Body of pancreas (tissue), 4 donors: ENCODE measurements at places on chromosomes 6 and 20.

DNA sequence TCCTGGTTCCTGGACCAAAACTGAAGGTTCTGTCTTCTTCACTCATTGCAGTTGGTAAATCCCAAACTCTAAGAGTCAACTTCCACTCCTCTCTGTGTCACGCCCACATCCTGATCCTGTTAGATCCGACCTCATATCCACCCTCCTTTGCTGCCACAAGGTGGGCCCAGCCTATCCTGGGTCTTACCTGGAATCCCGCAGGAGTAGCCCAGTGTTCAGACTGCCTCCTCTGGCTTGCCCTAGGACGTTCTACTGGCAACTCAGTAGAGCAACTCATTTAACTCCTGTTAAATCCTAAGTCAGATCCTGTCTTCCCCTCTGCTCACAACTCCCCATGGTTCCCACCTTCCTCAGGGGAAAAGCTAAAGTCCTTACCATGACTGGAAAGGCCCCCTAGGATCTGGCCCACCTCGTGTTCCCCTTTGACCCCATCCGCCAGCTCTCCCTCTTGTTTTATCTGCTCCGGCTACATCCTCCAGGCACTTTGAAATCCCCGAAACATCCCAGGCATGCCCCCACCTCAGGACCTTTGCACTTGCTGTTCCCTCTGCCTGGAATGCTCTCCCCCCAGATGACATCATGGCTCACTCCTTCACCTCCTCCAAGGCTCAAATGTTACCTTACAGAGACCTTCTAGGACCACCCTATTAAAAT lies 43.9 kb downstream of the TFEB start:
- no peaks in the 10 kb centered on the region for H3K36me3 ChIP-seq
- H3K27ac ChIP-seq, result no peak overlapping the region
- H3K4me1 ChIP-seq, result no peaks in the 10 kb centered on the region
- H3K4me3 ChIP-seq, result no peak overlapping the region
- no peak for DNase-seq

DNA sequence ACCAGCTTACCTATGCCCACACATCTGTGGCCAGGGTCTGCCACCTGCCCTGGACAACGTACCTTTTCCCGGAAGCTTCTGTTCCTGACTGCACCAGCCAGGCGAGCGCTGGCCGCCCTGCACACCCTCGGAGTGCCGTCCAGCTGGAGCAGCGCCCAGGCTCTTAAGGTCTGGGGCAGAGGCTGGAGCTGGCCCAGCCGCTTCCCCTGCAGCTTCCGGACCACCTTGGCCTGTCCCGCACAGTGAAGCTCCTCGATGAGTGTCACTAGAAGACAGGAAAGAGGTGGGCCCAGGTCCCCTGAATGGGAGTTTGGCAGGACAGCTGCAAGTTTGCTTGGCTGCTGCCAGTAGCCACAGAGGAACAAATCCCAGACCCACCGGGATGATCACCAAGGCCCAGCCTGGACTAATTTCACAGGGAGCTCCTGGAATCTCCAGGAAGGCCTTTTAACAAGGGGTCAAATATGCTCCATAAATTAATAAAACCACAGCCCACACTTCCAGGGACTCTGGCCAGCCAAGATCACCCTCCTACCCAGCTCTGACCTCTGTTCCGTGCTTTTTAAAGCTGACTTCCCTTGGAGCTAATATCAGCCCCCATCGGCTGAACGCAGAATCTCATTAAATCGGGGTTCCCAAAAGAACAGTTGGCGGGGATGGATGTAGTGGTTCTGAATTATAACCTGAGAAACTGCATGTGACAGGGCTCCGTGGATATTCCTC lies 82.3 kb downstream of the PTPN1 start:
- H3K4me1 ChIP-seq, result peaks cover 13% of the 10 kb centered on the region
- peak; percentile 74 for DNase-seq
- no peak overlapping the region for H3K4me3 ChIP-seq

- H3K36me3 ChIP-seq, result no peaks in the 10 kb centered on the region
- H3K27ac ChIP-seq, result peak overlapping the region; percentile 31
- peaks cover 7% of the 10 kb centered on the region for H3K4me1 ChIP-seq
- no peaks in the 10 kb centered on the region for H3K27me3 ChIP-seq
- H3K4me3 ChIP-seq, result no peak overlapping the region
- DNase-seq, result peak; percentile 67
Measured at GRCh38 chr20:53839423-53840176, 230.8 kb downstream of the BCAS1 start.

DNA sequence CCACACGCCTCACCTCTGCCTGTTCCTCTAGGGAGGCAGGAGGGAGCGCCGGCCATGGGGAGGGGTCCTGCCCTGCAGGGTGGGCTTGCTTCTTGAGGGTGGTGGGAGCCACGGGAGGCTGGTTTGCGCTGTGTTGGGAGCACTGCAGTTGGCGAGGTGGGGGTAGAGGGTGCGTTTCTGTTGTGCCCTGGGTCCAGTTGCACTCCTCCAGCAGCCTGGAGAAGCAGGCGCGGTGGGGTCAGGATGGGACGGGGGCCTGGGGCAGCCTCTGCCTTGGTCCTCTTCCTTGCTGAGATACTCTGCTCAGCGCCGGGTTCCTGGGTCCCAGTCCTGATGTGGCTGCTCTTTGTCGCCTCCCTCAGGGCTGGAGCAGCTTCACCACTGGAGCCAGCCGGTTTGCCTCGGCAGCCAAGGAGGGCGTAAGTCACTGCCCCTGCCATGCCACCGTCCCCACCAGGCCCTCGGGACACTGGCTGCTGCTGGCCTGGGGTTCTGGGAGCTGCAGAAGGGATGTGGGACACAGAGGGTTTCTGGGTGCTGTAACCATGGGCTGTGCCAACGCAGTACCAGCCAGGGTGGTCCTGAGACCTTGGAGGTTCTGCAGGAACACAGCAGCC lies 8.4 kb downstream of the ARFGAP1 start:
- no peak overlapping the region for H3K4me3 ChIP-seq
- no peak overlapping the region for H3K27ac ChIP-seq
- H3K36me3 ChIP-seq, result peaks cover 33% of the 10 kb centered on the region
- no peaks in the 10 kb centered on the region for H3K4me1 ChIP-seq
- no peak for DNase-seq

DNA sequence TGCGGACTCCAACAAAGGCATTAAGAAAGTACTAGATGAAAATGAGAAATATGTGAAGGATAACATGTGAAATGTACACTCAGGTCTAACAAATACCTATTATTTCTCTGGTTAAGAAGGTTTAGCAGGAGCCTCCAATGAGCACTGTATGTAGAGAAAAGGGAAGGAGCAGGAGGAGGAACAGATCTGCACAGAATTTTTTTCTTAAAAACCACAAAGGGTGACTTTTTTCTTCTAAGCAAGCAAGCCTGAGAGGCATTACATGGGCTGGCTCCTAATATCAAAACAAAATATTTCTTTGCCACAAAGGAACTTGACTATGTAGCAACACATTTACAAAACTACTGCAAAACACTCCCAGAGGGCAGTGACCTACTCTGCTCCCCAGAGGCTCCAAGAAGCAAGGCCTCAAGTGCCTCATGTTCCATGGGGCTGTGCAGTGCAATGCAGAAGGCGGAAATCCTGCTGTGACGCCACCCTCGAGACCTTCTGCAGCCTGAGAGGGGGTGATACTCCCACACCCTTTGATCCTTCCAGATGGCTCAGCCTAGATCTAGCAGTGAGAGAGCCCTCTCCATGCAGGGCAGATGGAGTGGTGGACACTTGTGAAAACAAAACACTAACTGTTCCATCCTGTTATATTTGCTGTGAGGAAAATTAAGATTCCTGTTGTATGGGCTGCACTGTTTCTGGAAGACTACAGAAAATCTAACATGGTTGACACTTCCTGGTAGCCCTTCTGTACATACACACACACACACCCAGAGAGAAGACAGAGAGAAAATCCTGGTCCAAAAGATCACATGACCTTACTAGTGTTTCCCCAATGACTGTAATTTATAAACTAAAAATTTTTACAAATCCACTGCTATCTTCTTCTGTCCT lies 36.0 kb upstream of the SMIM29 start:
- DNase-seq, result peak; percentile 25
- no peaks in the 10 kb centered on the region for H3K27me3 ChIP-seq
- H3K27ac ChIP-seq, result peak overlapping the region; percentile 49
- H3K4me3 ChIP-seq, result no peak overlapping the region
- H3K4me1 ChIP-seq, result no peaks in the 10 kb centered on the region
- H3K36me3 ChIP-seq, result no peaks in the 10 kb centered on the region

GRCh38 chr6:48825501-48826151 lies 637.4 kb downstream of the MMUT start:
- no peak for DNase-seq
- H3K4me3 ChIP-seq, result no peak overlapping the region
- H3K4me1 ChIP-seq, result no peaks in the 10 kb centered on the region

- no peaks in the 10 kb centered on the region for H3K27me3 ChIP-seq
- peak overlapping the region; percentile 90 for H3K27ac ChIP-seq
- no peaks in the 10 kb centered on the region for H3K36me3 ChIP-seq
- no peak overlapping the region for H3K4me3 ChIP-seq
- no peak for DNase-seq
- peaks cover 25% of the 10 kb centered on the region for H3K4me1 ChIP-seq
Measured at GRCh38 chr6:96898241-96898851, 655 bp upstream of the NDUFAF4 start.

- no peaks in the 10 kb centered on the region for H3K27me3 ChIP-seq
- no peaks in the 10 kb centered on the region for H3K36me3 ChIP-seq
- DNase-seq, result no peak
- H3K4me3 ChIP-seq, result no peak overlapping the region
- no peaks in the 10 kb centered on the region for H3K4me1 ChIP-seq
Measured at GRCh38 chr20:16641511-16642023, 68.3 kb upstream of the KIF16B start.

DNA sequence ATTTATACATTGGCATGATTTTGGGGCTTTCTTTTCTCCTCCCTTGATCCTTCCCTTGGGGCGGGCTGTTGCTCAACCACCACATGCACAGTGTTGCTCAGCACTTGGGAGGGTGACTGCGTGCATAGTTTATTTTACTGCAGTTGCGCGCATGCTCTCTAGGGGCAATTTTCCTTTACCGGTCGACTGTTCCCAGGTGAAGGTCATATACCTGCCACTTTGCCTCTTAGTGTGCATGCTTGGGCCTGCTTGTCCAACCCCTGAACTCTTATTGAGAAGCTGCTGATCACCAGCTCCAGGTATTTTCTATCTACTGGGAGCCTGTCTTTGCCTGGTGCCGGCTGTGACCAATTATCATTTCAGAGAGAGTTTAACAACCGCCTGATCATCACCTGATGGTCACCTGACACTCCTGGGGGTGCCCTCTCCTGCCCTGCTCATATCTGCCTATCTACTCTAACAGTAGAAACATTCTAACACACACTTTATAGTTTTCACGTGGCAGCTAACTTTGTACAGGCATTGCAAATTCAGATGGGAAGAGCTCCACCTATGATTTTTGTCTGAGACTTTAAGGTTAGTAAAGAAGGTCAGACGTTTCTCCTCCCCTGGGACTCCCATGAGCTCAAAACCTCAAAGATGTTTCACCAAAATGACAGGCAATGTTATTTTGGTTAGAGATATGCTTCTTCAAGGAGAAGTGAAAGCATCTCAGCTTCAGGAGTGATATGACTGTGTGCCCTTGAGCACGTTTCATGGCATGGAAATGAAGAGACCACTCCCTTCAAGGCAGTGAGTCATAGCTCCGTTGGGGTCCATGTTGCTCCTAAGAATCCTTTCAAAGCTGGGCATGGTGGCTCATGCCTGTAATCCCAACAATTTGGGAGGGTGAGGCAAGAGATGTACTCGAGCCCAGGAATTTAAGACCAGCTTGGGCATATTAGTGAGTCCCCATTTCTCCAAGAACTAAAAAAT lies 227.5 kb upstream of the MYLIP start:
- no peak overlapping the region for H3K4me3 ChIP-seq
- no peaks in the 10 kb centered on the region for H3K36me3 ChIP-seq
- no peak overlapping the region for H3K27ac ChIP-seq
- no peaks in the 10 kb centered on the region for H3K27me3 ChIP-seq

DNA sequence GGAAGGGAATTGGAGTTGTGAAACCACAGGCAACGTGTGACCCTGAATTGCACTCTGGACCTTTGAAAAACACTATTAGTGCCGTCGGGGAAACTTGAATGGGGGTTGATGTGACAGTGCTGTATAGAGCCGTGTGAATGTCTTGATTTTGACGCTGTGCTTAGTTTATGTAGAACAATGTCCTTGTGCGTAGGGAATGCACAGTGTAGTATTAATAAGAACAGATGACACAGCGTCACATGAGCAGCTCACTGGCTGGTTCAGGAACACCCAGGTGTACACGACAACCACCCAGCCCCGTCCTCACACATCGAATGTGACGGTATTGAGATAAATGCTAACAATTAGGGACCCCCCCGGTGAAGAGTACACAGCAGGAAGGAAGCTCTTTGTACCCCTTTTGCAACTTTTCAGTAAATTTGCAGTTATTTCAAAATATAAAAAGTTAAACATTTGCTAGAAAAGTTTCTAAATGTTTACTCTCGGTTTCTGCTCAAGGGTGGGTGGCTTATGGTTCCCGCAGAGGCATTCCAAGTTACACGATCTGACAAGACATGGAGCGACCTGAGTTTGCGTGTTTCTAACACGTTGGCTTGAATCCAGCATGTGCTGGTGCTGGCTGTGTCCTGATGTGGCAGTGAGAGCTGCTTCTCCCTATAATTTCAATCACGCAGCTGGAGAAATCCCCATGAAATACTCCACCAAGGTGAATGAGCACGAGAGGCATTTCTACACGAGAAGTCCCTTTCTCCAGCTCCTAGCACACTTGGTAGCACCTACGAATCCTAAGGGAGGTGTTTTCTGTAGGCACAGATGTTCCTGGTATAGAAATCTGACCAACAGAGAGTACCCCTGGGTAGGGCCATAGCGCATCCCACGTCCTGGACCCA lies 208.0 kb upstream of the EXOC2 start:
- H3K27ac ChIP-seq, result peak overlapping the region; percentile 91
- no peak overlapping the region for H3K4me3 ChIP-seq
- no peaks in the 10 kb centered on the region for H3K27me3 ChIP-seq
- no peaks in the 10 kb centered on the region for H3K36me3 ChIP-seq
- peak; percentile 77 for DNase-seq
- H3K4me1 ChIP-seq, result peaks cover 23% of the 10 kb centered on the region

DNA sequence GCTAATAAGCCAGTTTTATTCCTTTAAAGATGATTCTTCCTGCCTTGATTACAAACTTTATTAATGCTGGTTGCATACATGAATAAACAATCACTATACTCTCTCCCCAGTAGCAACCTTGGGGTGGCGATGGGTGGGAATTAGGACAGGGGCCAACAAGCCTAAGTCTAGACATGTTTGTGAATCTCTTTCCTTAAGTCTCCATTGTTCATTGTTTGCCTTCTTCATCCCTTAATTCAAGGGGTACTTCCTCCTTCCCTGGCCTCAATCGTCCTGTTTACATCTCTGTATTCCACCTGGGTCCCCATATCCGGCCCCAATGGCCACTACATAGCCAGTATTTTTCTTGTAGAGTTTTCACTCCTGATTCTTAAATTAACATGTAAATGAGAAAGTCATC lies 66.0 kb downstream of the ARHGAP18 start:
- H3K27ac ChIP-seq, result peak overlapping the region; percentile 79
- H3K36me3 ChIP-seq, result no peaks in the 10 kb centered on the region
- H3K4me3 ChIP-seq, result no peak overlapping the region
- H3K4me1 ChIP-seq, result peaks cover 73% of the 10 kb centered on the region
- no peaks in the 10 kb centered on the region for H3K27me3 ChIP-seq
